ENCODE measurements at places on chromosomes 5 and 9.

DNA sequence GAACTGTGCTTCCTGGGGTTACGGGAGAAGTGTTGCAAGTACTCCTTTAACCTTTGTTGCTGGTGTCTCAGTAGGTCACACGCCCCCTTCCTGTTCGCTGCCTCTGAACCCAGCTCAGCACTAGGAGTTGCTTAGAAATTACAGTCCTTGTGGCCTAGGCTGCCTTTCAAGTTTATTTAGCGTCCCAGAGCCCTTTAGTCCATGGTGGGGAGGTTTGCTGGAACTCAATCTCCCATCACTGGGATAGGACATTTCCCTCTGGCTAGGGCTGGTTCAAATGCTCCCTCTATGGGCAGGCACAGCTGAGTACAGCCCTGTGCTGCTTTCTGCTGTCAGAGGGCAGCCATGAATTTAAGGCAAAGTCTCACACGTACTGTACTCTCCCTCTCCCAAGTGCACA, 4.7 kb downstream of the IFNA8 start:
- DNase-seq, result no peak

- DNase-seq, result no peak
Measured at GRCh38 chr5:39783756-39784421, 359.1 kb upstream of the DAB2 start.

- no peak for DNase-seq
Measured at GRCh38 chr9:129208207-129209032, 30.4 kb upstream of the IER5L start.

DNA sequence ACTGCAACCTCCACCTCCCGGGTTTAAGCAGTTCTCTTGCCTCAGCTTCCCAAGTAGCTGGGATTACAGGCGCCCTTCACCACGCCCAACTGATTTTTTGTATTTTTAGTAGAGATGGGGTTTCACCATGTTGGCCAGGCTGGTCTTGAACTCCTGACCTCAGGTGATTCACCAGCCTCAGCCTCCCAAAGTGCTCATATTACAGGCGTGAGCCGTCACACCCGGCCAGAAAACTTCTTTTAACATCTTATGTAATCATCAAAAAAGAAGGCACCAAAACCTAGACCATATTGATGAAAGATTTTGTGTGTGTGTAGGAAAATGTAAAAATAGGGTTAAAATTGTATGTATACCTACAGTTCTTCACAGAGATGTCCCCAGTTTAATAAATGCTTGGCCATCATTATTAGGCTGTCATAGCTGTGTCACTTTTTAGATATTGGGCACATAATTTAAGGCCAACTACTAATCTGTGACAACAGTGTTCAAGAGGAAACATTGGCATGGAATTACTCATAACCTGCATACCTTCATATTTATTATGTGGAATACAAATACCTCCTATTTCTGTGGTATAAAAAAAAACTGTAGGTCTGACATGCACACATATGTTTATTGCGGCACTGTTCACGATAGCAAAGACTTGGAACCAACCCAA, 44.4 kb downstream of the RAD50 start:
- no peak for DNase-seq

DNA sequence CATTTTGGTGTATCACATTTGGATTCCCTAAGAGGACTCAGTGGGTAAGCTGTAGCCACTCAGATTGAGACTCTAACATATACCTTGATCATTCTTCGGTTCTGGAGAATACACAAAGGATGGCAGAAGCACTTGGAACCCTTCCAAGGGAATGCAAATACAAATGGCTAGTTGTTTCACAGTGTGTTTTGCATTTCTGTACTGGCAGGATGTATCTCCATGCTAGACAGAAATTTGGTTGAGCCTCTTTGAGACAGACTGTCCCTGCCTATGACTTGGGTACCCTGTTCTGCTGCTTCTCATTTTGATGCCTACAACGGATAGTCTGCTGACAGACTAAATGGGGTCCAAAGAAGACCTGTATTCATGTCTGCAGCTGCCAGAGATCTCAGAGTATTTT, 273.5 kb downstream of the TMEM38B start:
- peak; percentile 4 for DNase-seq

GRCh38 chr9:118784033-118784432, 585.2 kb downstream of the BRINP1 start:
- DNase-seq, result no peak

DNA sequence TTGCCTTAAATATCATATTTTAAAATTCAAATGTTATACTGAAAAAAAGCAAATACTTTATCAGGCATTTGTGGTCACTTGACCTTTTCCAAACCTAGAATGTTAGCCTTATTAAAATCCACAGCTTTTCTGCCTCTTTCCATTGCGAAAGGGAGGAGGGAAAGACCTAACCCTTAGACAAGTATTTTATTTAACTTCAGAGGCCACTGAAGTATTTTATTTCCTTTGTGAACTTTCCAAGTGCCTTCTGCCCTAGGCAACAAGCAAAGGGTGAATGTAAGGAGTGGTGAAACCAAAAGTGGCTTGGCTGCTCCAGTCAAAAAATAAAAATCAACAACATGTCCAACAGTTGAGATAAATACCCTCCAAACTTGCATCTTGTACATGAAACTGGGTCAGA, 376.1 kb downstream of the EFNA5 start:
- no peak for DNase-seq

DNA sequence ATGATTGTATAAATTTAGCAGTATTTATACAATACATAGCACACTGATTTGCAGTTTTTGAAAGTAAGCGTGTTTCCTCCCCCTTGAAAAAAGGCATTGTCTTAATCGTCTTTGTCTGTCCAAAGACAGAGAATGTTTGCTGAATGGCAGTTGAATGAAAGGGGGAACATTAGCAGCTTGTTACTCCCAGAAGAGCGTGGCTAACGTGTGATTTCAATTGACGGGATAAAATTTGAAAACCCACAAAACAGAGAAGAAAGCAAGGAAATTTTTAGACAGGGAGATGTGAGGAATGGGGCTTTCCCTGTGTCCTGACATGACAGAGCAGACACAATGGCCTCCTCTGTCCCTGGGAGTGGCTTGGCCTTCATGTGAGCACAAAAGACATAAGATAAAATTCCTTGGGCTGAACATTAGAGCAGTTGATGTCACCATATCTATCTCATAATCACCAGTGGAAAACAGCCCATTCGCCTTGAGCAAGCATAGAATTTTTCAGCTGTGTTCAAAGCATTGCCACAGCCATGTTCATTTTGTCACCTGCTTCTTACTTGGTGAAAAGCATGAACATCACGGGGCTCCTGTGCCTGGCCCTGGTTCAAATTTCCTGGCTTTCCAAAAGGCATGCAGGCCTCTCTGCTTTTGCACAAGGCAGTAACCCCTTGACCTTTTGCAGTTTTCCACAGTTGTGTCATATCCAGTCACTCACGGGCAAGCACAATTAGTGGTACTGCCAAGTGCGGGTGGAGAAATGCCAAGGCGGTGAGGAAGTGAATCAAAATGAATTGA, 126.9 kb downstream of the TLE1 start:
- DNase-seq, result no peak

DNA sequence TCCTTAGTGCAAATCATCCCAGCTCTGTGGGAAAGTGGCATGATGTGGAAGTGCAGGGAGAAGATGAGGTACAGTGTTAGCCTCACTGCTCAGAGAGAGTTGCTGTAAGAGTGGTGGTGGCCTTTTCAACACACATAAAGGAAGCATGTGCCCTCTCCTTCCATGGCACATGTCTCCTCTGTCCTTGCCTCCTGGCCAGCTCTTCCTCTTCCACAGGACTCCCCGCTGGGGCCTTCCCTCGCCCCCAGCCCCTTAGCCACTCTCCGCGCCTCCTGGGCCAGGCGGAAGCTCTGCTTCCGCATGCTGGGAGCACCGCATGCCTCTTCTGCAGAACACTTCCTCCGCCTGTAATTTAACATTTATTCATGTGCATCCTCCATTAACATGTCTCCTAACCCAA, 4.8 kb upstream of the KCNMB1 start:
- DNase-seq, result no peak

DNA sequence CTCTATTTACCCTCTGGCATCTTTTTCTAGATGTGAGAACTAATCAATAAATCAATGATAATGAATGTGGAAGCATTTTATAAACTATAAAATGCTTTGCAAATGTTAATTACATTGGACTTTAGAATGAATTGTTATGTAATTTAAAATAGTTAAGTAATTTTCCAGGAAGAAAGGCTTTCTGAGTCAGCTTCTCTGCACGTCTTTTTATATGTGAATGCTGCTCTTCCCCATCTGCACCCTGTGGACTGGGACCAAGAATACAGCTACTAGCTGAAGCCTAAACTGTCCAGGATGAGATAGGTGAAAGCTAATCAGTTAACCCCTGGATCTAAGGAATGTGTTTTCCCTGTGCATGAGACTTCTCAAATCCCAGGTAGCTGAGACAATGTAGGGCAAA, 292.9 kb downstream of the NR3C1 start:
- DNase-seq, result no peak

DNA sequence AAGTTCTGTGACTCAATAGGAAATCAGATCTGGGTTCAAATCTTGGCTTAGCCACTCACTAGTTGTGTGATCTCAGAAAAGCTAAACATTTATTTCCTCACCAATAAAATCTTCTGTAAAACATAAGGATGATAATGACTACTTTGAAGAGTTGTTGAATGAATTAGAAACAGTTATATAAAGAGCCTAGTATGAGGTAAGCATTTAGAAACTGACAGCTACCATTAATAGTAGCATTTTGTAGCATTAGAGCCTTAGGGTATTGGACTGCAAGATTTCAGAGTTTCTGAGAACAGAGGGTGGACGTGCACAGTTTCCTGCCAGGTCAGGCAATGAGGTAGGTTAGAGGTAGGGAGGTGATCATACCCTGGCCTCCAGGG, 293.2 kb downstream of the CWC27 start:
- DNase-seq, result no peak

GRCh38 chr5:110612794-110613247, 113.7 kb downstream of the TMEM232 start:
- DNase-seq, result no peak

DNA sequence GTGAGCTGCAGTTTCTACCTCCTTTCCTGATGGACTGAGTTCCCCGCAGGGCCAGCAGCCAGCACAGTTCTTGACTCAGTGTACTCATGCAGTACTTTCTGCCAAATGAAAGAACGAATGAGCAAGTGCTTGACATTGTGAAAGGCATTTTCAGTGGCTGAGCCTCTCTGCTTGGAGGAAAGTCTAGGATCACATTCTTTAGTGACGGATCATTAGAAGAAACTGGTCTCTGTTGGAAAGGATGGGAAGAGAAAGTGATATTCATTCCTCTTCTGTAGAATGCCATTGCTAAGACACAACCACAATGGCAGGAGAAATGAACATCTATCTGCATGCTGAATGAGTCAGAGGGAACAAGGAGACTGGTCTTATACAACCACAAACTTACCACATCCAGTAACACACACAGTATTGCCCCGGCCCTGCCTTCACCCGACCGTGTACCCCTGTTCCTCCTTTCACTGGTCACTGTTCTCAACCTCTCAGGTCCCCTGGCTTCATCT, 206.9 kb downstream of the CRB2 start:
- DNase-seq, result no peak

- DNase-seq, result no peak
Measured at GRCh38 chr9:73714294-73714693, 562.6 kb downstream of the ANXA1 start.

- DNase-seq, result no peak
Measured at GRCh38 chr9:106829666-106830408, 33.1 kb upstream of the ZNF462 start.

Data from NCI-H2081 (cell line).